CD4-positive, alpha-beta T cell treated with Interleukin-12 subunit alpha and Interleukin-12 subunit beta, for 1 hour (primary cell): ENCODE measurements at places on chromosomes 5 and 9.

DNA sequence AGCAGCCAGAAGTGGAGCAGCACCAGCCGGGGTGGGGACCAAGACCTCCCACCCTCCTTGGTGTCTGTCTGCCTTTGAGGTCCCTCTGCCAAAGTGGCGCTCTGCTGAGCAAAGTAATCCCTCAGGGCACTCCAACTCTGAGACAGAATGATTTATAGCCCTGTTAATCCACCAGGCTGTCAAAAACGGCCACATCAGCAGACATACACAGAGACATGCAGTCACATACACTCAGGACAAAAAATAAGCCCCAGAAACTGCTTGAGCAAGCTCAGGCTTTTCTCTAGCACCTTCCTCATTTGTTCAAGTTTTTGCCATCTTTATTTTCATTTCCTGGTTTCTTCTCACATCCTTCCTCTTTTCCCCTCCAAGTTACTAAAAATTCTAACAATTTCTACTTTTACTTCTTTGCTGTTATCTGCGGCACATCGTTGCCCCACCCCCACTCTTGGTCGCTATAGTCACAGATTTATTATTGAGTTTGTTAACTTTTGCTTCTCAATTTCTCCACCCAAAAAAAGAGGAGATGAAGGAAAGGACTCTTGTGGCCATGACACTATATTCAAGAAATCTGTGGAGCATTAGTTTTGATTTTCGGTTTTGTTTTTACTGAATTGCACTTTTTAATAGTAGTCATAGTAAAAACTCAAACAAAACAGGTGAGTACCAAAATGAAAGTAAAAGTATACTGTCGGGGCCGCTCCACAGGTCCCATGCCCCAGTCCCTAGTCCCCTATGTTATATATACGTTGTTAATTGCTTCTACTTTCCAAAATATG, 17.4 kb upstream of the ADRB2 start:
- peak; percentile 60 for DNase-seq

DNA sequence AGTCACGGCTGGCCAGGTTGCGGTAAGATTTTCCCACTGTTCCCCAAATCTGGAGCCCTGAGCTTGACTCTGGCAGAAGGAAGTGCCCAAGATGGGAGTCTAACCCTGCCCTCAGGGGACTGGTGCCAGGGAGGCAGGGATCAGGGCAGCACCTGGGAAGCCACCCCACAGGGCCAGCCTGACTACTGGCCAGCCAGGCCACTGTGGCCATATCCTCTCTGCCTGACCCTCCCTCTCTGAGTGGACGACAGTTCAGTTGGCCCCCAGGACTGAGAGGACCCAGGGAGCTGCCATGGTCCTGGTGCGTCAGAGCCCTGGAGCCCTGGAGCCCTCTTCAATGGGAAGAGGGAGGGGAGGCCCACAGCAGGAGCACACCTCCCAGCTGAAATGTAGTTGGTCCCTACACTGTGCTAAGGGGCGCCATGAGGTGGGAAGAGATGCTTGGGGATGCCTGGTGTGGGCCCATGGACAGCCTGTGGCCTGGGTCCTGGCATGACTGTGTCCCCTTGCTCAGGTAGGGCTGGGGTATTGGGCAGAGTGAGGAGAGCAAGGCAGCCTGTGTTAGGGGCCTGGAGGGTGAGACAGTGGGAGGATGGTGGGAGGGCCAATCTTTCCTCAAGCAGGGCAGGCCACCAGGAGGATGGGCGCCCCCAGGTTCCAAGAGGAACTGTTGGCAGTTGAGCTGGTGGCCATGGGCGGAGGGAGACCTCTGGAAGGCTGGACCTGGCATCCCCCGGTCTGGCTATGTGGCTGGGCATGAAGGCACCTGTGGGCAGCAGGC, 81.1 kb downstream of the PHF2 start:
- no peak for DNase-seq

DNA sequence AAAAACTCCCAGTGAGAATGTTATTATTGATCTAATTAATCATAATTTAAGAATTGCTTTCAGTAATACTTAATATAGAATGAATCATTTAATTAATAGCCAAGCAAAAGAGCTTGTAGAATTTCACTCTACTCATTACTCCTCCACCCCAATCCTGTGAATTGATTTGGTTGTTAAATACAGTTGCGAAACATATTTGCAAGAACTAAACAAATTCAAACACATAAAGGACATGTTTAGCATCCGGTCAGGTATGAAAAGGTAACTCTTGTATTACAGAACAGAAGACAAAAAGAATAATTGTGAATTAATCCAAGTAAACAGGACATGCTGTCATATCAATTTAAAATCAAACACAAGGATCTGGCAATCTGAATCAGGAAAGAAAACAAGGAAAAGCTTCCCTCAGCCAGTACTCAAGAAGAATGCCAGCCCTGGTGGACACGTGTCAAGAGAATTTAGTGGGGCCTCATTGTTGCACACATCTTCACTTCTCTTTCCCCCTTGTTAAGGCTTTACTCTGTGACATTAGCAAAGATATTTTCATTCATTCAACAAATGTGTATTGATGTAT, 89.4 kb upstream of the SLC12A2 start:
- DNase-seq: no peak

GRCh38 chr9:68482548-68482947, 58.1 kb downstream of the TMEM252 start:
- DNase-seq: no peak
